Posterior vena cava (tissue), 2 donors: ENCODE measurements at places on chromosomes 7 and 10.
A peak's percentile ranks its signal among the peaks of the same experiment; 100 is the strongest.

- no peak for DNase-seq
These were observed 80.1 kb upstream of the LRRN3 start for GRCh38 chr7:111010798-111011197.

DNA sequence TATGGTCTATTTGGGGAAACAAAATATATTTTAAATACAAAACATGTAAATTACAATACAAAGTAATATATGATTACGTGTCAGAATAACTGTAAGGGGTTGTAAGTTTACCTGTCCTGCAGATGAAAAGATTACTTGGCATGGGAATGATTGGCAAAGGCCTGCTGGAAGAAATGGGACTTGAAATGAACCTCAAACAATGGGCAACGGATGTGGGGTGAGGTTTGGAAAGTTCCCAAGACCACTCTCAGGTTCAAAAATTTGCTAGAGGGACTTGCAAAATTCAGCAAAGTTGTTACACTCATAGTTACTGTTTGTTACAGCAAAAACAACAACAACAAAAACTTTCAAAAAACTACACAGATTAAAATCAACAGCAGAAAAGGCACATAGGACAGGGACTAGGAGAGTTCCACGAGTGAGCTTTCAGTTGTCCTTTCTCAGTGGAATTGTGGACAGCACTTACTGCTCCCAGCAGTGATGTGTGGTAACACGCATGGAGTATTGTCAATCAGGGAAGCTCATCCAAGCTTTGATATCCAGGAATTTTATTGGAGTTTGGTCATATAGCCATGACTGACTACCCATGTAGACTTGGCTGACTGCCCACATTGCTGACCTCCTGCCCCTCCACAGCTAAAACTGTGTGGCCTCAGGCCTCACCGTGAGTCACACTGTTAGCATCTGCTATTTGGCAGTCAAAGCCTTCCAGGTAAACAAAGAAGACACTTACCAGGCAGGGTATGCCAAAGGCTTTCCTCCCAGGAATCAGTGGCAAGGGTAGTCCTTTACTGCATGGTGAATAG is 43.8 kb downstream of the EXOC6 start:
- DNase-seq = no peak

- no peak for DNase-seq
These were observed 243.0 kb downstream of the ADRA2A start for GRCh38 chr10:111319866-111320265.

- DNase-seq = no peak
These were observed 5.7 kb upstream of the GOT1 start for GRCh38 chr10:99435986-99436638.

DNA sequence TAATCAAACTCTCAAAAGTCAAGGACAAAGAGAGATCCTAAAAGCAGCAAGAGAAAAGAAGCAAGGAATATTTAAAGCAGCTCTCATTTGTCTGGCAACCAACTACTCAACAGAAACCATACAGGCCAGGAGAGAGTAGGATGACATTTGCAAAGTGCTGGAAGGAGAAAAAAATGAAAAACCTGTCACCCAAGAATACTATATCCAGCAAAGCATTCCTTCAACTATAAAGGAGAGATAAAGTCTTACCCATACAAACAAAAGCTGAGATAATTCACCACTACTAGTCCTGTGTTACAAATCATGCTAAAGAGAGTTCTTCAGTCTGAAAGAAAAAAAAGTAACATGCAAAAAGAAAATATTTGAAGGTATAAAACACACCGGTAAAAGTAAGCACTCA is 357.7 kb downstream of the PTPRN2 start:
- DNase-seq = no peak

DNA sequence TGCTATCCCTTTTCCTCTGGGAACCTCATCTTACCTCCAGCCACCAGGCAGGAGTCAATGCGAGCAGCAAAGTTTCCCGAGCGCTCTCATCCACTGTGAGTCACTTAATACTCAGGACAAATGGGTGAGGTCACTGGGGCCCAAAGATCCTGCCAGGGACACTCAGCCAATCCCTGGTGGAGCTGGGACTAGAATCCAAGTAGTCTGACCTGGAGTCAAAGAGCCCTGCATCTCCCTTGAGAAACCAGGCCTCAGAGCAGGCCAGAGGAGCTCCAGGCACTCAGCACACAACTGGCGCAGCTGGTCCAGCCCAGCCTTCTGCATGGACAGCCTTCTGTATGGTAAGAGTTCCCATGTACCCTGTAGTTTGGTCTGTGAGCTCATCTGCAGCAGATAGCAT is 142.3 kb downstream of the MAPK8 start:
- DNase-seq = no peak

DNA sequence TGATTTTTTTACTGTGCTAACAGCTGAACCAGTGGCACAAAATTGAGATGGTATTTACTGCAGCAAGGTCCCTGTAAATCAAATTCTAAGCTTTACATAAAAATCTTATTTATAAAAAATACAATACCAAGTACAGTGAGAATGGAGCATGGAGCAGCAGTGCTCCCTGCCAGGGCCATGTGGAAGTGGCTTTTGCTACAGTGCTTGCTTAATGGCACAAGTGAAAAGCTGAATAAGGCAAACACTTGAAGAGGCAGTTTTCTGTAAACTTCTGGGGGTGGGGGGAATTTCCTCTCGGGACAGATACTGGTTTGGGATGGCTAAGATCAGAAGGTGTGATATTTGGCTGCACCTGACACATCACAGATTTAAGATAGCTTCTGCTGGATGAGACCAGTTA is 27.5 kb downstream of the AP3M1 start:
- DNase-seq = no peak

GRCh38 chr10:129445436-129446182 is 21.4 kb upstream of the MGMT start:
- no peak for DNase-seq

GRCh38 chr7:122790132-122790531 is 87.4 kb upstream of the RNF148 start:
- DNase-seq = no peak

GRCh38 chr10:71064413-71065118 is 147.8 kb upstream of the UNC5B start:
- DNase-seq = no peak

DNA sequence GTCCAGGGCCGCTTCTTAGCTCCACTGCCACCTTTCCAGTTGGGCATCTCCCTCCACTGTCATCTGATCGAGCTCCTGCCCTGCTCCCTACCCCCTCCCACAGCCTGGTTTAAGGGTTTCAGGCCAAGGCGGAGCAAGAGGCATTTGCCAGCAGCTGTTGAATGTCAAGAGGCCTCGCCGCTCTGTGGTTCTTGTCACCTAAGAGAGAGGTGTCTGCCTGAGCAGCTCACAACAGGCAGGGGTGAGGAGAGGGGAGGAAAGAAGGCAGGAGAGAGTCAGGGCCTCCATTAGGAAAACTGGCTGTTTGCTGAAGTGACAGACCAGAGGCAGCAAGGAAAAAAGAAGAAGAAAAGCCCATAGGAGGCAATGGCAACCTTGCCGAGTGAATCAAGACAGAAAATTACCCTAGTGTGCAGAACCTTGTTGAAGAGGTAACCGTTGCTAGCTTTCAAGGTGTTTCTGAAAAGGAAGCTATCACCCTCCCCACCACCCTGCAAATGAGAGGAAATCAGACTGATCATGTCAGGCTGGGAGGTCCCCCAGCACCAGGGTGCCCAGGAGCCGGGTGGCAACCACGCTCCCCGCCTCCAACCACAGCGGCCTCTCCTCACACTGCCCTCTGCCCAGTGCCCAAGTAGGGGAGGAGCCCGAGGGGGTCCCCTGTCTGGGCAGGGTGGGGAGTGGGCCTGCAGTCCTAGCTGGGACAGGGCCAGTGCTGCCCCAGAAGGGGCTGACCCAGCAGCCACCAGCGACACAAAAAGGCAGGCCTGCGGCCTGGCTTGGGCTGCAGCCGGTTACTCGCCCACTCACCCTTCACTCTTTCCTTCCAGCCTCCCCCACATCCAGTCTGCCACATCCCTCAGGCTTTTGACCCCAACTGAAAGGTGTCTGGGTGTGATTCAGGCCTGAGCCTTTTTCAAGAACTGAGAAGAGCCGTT is 7.1 kb downstream of the GATA3 start:
- peak; percentile 70 for DNase-seq

GRCh38 chr10:97149079-97149531 is 36.7 kb downstream of the SLIT1 start:
- peak; percentile 67 for DNase-seq

- DNase-seq = peak; percentile 79
These were observed 653 bp upstream of the ADRB1 start for GRCh38 chr10:114042895-114043531.

GRCh38 chr7:42471573-42472174 is 234.7 kb upstream of the GLI3 start:
- DNase-seq = no peak

DNA sequence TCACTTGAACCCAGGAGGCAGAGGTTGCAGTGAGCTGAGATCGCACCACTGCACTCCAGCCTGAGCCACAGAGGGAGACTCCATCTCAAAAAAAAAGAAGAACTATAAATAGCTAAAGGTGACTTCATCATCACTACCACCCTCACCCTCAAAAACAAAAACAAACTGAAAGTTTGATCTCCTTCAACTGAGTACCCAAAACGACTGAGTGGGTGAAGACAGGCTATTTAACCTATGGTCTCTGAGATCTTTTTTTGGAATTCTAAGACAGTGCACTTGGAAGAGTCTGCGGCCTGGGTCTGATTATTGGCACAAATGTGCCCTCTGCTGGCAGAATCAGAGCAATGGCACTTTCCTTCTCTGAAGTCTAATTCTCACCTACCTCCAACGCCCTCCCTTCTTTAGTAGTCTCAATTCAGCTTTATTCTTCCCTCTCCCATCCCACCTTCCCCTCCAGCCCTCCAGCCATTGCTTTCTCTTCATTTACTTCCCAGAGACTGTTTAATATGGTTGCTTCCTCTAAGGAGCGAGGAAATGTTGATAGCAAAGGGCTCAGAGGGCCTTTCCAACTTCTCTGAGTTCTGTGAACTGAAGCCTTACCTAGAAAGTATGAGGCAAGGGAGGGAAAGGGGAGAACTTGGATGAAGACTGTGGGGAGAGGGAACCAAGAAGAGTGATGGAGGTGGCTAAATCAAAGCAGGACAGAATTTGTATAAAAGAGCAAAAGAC is 2.9 kb upstream of the MYOZ1 start:
- DNase-seq = no peak

- DNase-seq = no peak
These were observed 13.8 kb upstream of the TECPR1 start for GRCh38 chr7:98265841-98266271.

DNA sequence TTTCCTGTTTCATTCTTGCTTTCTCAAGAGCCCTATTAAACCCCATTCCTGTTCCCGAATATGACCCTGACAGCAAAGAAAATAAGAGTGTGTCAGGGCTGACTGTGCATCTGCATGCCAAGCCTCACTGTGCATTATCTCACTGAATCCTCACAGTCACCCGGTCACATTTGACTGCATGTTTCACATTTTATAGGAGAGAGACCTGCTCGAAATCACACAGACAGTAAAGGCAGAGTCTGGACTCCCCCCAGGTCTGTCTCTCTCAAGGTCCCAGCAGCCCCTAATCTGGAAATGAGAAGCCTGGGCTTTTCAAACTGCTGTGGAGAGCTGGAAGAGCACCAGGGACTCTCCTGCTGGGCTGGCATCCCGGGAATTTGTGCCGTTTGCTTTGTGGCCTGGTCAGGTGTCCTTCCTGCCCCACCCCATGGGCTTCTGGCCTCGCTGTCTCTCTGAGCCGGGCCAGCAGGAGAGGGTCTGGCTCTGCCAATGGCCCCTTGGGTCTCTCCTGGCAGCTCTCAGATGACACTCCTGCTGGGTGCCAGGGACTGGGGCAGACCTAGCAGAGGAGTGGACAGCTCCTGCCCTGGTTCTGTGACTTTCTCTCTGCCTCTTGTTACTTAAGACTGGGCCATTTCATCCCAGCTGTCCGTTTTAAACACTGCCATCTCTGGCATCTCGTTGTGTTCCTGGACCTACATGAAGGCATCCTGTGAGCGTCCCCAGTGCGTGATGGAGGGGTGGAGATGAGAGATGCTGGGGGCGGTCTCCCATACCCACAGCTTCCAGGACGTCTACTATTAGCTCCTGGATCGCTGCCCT is 173.6 kb downstream of the ARHGAP12 start:
- DNase-seq = no peak

DNA sequence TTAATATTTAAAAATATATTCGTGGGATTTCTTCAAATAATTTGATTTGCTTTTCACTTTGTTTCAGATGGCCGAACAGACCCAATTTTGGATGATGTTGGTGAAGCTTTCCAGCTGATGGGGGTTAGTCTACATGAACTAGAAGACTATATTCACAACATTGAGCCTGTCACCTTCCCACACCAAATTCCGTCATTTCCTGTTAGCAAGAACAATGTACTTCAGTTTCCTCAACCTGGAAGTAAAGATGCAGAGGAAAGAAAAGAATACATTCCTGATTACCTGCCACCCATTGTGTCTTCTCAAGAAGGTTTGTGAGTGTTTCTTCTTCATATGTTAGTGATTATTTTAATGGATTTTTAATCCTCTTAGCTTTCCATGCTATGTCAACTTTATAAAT is 5.9 kb downstream of the TAF3 start:
- DNase-seq = no peak

- no peak for DNase-seq
These were observed 60.1 kb downstream of the ZNF783 start for GRCh38 chr7:149321978-149322541.

GRCh38 chr7:27945058-27945795 is 205.3 kb downstream of the TAX1BP1 start:
- DNase-seq = no peak

DNA sequence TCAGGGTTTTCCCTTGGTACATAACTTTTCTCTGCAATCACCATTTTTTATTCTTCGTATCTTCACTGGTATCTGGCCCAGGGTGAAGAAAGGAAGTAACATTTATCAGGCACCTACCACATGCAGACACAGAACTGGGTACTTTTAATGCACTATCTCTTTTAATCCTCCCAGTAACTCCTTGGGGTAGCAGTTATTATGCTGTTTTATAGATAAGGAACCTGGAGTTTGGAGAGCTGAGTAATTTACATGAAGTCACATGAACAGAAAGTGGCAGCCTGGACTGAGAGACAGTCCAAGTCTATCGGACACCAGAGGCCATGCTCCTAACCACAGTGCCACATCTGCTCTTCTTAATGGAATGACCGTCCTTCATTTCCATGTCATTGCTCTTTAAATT is 117.1 kb upstream of the PODXL start:
- no peak for DNase-seq

GRCh38 chr10:46309511-46310142 is 22.8 kb downstream of the ANTXRL start:
- no peak for DNase-seq

DNA sequence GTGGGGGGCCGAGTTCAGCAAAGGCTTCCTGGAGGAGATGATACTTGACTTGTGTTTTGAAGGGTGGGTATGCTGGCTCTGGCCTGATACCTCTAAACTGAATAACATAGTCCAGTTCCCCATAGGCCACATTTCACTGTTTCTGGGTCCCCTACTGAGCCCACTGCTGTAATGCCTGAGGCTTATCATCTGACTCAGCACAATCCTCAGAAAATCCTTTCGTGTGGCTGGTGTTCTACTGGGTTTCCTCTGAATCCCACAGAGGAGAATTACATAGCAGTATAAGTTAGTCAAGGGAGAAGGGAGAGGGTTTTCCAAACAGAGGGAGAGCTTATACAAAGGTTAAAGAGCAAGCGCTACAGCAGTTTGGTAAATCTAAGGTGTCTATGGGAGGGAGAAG is 2.8 kb upstream of the R3HCC1L start:
- DNase-seq = no peak
